ENCODE measurements at places on chromosomes 6 and 20.

- DNase-seq = no peak
These were observed 47.3 kb upstream of the CLDN20 start for GRCh38 chr6:155216312-155217046.

DNA sequence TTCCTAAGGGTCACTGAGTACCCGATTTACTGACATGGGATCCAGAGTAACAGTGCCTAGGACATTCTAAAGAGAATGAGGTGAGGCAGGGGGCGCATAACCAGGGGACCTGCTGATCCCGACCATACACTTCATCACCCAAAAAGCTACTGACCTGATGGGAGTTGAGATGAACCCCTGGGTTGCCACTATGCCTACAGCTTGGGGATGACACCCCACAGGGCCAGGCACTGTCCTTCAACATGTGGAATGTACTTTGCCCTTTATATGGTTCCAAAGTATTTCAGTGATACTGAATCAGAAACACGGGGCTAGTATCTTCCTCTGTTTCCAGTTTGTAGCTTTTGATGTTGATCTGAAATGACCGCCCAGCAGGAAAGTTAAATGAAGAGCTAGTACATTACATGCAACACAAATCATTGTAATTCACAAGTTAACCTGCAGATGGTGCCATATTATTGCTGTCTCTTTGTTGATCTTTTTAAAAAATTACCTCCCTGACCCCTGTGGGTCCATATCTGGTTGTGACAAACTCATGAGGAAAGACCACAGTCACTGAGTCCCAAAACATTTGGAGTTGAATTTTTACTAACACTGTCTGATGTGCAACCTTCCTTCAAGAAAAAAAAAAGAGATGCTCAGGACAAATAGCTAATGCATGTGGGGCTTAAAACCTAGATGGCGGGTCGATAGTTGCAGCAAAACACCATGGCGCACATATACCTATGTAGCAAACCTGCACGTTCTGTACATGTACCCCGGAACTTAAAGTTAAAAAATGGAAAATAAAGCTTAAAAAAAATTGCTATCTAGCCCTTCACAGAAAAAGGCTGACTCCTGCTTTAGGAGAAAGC is 42.7 kb upstream of the GCNT2 start:
- DNase-seq = no peak

DNA sequence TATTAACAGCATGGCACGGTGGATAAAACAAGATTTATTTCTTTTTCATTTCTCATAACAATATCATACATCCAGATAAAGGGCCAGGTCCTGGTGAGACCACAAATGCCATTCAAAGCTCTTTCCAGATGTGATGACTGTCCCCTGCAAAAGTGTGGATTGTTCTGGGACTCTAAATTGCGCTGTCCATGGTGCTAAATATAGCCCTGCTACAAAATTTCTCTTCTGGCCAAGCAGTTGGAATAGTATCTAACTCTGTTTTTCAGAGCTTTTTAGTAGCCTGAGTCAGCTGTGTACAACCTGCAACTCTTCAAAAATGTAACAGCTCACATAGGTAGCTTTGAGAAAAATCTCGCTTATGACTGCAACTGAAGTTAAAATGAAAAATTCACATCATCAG is 115.8 kb downstream of the MANEA start:
- no peak for DNase-seq

DNA sequence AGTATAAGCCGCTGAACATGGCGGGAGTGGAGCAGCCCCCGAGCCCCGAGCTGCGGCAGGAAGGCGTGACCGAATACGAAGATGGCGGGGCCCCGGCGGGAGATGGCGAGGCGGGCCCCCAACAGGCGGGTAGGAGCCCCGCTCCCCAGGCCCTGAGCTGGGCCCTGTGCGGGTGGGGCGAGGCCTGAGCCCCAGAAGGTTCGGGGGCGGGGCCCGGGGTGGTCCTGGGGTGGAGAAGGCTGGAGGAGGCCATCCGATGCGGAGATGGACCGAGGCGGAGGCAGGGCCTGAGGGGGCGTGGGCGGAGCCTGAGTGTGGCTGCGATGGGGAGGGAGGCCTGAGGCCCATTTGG is 7.1 kb downstream of the L3MBTL1 start:
- no peak for DNase-seq

DNA sequence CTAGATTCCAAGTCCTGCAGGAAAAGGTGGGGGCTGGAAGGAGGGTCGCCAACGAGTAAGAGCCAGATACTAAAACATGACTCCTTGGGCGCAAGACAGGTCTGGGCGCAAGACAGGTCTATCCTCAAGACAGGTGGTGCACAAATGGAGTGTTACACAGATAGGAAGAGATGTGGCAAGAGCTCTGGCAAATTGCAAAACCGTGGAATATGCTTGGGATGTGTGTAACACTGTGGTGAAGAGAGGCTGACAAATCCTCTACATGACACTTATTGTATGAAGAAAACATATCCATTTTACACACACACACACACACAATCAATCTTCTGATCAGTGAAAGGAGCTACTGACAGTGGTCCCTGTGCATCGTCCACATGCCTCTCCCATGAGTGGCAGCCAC is 77.6 kb downstream of the TBC1D7 start:
- DNase-seq = no peak

GRCh38 chr6:104788400-104788799 is 71.3 kb downstream of the HACE1 start:
- DNase-seq = no peak

- no peak for DNase-seq
These were observed 257.3 kb downstream of the ATXN1 start for GRCh38 chr6:16503970-16504415.

GRCh38 chr6:170370416-170370815 is 63.9 kb downstream of the FAM120B start:
- no peak for DNase-seq

DNA sequence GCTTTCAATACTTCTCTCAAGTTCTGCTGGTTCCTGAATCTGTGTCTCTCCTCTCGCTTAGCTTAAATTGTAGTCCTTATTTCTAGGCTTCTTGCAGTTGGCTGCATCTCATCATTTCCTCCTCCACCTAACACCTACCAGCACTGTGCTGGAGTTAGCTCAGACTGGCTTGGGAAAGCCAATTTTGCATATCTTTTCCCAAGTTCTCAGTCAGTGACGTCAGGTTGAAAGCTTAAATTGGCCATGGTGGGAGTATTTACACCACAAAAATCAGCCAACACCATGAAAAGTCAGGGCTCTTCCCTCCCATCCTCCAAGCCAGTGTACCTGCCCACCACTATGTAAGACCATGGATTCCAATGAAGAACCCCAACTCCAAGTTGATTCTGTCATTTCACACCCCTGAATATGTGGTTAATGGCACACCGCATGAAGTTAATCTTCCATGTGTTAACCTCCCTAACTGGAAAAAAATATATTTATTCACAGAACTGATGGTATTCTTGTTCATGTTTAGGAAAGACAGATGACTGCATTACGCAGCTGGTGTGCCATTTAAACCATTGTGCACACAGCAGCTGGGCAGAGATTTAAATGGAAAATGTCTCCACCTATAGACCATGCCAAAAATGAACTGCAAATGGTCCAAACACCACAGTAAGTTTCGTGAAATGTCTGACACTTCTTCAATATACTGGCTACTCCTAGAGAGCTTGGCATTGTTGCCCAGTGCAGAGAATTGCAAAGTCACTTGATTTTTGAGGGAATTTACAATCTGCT is 274.1 kb upstream of the MAP3K7 start:
- no peak for DNase-seq

DNA sequence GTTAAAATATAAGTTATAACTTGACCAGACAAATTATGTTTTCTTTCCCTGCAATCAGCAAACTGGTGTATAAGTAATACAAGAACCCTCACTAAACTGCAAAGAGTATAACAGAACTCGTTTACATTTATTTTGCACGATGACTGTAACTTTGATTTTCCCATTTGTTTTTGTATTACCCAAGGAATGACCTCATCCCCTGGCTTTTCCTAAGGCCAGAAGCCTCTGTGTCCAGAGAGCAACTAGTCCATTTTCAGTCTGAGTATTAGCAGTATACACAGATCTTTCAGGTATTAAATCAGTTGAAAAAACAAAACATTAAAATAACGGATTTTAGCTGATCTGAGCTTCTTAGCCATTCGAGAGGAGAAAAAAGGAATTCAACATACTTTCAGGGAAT is 17.2 kb downstream of the COL19A1 start:
- DNase-seq = no peak

- DNase-seq = no peak
These were observed 131.0 kb upstream of the CST7 start for GRCh38 chr20:24818056-24818455.

- no peak for DNase-seq
These were observed 81.9 kb downstream of the ZMYND8 start for GRCh38 chr20:47274401-47275108.

GRCh38 chr6:135608031-135608430 is 110.5 kb upstream of the AHI1 start:
- no peak for DNase-seq

DNA sequence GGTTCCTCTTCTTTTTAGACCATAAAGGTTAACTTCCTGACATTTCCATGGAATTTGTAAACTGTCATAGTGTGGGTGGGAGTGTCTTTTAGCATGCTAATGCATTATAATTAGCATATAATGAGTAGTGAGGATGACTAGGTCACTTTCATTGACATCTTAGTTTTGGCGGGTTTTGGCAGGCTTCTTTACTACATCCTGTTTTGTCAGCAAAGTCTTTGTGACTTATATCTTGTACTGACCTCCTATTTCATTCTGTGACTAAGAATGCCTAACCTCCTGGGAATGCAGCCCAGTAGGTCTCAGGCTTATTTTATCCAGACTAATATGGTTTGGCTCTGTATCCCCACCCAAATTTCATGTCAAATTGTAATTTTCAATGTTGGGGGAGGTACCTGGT is 149.6 kb upstream of the SYNCRIP start:
- no peak for DNase-seq

DNA sequence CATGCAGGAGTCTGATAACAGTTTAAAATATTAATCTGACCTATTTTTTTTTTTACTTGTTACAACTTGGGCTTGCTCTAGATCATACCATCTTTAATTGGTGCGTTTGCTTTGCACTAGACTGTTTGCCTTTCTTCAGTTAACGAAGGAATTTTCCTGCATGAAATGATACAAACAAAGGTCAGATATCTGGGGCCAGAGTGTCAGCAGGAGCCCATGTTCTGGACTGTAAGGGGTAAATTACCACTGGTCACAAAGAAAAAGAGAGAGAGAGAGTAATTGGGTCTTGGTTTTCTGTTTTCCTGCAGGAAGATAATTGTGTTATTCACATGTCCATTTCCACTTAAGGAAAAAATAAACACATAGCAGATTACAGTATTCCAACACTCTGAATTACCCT is 399.4 kb upstream of the MARCKS start:
- no peak for DNase-seq

DNA sequence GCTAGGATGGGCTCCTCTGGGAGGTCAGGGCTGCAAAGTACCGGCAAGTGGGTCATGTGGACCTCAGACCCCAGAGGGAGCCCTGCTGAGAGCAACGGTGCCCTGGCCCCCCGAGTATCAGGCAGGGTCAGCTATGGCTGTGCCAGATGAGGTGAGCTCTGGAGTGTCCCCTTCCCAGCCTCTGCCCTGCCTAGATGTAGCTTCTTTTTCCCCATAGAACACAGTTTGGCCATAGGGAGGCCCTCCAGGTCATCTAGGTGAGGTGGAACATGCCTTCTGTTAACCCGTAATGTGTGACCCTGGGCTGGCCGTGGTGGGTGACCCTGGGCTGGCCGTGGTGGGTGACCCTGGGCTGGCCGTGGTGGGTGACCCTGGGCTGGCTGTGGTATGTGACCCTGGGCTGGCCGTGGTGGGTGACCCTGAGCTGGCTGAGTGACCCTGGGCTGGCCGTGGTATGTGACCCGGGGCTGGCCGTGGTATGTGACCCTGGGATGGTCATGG is 21.2 kb upstream of the PCMTD2 start:
- no peak for DNase-seq

- DNase-seq = no peak
These were observed 211.6 kb upstream of the THEMIS start for GRCh38 chr6:128112494-128112893.

GRCh38 chr20:50628332-50628731 is 63.0 kb downstream of the RIPOR3 start:
- DNase-seq = no peak

- DNase-seq = no peak
These were observed 47.7 kb upstream of the PLCB4 start for GRCh38 chr20:9021216-9021615.

GRCh38 chr20:38591474-38592410 is 9.9 kb upstream of the ARHGAP40 start:
- no peak for DNase-seq

- no peak for DNase-seq
These were observed 20.5 kb upstream of the CDKN1A start for GRCh38 chr6:36657942-36658544.

DNA sequence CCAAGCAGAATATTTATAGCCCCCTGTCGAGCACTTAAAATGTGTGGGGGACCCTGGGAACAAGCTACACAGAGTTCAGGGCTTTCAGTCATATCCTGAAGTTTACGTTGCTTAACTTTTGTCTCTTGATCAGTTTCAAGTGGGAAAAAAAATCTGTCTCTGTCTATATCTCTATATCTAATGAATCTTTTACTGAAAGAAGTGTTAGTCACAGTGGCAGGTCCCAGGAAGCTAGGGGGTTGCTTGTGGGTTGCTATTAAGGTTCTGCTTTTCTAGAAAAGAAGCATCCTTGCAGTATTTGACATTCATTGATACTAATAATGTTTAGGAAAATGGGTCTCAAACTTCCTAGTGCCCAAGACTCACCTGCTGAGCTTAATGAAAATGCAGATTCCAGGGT is 76.7 kb upstream of the CLDN20 start:
- no peak for DNase-seq

DNA sequence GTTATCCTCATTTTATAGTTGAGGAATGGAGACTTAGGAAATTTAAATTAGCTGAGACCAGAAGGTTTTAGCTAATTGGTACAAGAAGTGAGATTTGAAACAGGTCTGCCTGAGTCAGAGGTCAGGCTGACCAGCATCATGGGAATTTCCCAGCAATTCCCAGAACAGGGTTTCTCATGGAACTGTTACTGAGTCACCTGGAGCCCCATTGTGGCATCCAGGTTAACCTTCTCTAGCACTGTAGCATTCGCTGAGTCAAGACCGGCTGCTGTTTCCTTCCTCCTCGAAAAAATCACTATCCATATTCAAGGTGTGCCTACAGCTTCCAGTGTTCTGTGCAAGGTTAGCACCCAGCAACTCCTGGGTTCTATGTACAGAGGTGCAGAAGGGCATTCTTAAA is 238.0 kb upstream of the MAN1A1 start:
- no peak for DNase-seq

- no peak for DNase-seq
These were observed 1266.8 kb downstream of the GRIK2 start for GRCh38 chr6:102660303-102660702.

All from activated CD8-positive, alpha-beta memory T cell treated with anti-CD3 and anti-CD28 coated beads for 48 hours (primary cell).